ENCODE measurements at places on chromosomes 2 and 18. TPM values are rescaled to one million over a fixed set of nuclear protein-coding genes. Genes with fewer than 3 reads are reported as not detected.

DNA sequence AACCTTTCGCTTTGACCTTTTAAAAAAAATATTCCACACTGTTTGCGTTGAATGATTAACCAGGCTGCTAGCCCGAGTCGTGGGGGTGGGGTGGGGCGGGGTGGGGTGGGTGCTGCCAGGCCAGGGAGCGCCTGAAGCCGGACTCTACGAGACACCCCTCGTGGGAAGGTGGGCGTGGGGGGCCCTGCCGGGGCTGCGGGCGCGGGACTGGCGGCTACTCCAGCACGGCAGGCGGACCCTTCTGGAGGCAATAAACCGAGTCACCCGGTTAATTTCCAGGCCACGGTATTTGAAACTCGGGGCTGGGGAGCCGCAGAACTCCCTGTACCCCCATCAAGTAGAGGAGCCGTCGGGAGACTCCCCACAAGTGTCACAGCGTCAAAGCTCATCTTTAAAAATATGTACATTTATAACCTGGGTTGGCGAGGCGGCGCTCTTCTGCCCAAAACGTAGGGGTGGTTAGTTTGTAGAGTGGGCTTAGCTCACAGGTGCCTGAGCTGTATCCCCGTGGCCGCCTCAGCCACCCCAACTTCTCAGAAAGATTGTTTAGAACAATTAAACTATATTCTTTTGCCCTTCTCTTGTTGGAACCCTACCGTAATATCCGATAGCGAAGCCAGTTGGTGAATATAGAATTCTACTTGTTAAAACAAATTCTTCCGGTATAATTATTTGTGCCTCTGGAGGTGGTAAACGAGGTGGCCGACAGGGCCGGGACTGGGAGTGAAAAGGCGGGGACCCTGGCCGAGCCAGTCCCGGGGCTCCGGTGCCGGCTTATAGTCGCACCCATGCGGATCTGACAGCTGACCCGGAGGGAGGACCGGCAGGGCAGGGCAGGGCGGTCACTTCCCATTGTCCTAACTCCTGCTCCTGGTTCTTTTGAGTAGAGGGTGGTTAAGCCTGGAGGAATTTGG is 1.4 kb downstream of the B3GNT2 start:
- DNase-seq: peak; percentile 16

- no peak for DNase-seq
These were observed 950.6 kb upstream of the LRATD1 start for GRCh38 chr2:13681936-13682335.

GRCh38 chr2:191297033-191297432 is 51.8 kb downstream of the MYO1B start:
- DNase-seq: no peak

- no peak for DNase-seq
These were observed 184.1 kb upstream of the FN1 start for GRCh38 chr2:215619989-215620388.

DNA sequence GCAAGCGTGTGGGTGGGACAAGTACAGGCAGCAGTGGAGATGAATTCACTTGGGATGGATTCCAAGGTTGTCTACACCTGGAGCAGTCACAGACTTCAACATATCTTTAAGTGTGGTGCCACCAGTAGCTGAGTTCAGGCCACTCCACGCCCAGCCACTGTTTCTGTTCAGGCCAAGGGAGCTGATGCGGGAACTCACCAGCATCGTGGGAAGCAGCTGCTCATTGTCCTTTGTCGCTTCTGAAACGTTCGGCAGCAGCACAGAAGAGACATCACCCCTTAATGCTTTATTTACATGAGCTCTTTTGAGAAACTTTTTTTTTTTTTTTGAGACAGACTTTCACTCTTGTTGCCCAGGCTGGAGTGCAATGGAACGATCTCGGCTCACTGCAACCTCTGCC is 19.9 kb upstream of the INHBB start:
- no peak for DNase-seq

DNA sequence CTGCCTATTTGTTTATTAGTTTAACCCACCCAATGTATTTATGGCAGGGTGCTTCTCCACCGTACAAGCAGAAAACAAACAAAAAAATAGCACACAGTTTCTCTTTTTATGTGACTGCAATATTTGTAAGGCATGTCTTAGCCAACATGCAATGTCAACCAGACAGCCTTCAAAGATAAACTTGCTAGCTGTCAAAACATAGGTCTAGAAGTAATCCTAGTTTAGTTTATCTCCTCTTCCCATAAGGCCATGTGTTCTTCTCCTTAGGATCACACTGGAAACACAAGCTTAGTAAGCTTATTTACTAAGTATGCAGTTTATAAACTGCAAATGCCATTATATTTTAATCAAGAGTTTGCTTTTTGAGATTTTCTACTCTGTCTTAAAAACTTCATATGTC is 75.6 kb downstream of the LDAH start:
- no peak for DNase-seq

GRCh38 chr2:220033546-220033945 is 406.1 kb downstream of the SLC4A3 start:
- no peak for DNase-seq

GRCh38 chr2:166539340-166540162 is 45.5 kb upstream of the SCN7A start:
- peak; percentile 37 for DNase-seq

DNA sequence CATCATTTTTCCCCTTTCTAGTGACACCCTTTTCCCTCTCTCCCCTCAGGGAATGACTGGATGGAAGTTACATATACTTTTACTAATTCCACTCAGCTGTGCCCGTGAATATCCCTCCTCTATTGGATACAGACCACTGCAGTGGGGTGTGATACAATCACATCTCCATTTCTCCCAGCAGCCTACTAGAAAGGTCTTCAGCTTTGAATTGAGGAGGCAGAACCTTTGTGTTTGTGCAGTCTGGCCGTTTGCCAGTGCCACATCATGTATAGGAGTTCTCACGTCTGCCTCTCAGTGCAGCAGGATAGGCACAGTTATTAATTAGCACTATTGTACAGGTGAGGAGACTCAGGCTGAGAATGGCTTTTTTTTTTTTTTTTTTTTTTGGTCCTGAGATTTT is 16.4 kb downstream of the TNFRSF11A start:
- peak; percentile 34 for DNase-seq

GRCh38 chr2:176960061-176960460 is 252.5 kb upstream of the HNRNPA3 start:
- no peak for DNase-seq

DNA sequence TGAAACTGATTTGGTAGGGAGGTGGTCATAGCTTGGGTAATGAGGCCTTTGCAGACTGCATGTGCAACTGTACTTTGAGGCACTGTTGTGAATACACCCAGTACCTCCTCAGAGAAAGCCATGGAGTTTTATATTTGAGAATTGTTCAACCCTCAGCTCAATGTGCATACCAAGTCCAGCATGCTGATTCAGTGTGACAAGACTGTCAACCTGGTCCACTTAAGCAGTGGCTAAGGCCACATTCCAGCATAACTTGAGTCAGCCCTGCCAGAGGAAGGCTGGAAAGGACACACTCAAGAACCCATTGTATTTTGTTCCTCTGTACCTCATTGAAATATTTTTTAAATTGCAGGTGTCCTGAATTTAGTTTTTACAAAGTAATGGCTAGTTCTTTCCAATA is 121.8 kb upstream of the HNMT start:
- no peak for DNase-seq

GRCh38 chr18:45386041-45386655 is 229.1 kb upstream of the SLC14A2 start:
- peak; percentile 11 for DNase-seq

GRCh38 chr2:33893824-33894223 is 294.7 kb upstream of the FAM98A start:
- DNase-seq: no peak

The ACVR1C gene
- total RNA-seq: 0.39 TPM

The CHMP1B gene
- 39.9 TPM for total RNA-seq

The FBXO41 gene
- total RNA-seq: 1.3 TPM

The RPRM gene
- total RNA-seq: 0.40 TPM

The BCL11A gene
- total RNA-seq: 4.5 TPM

The LTBP1 gene
- 46.4 TPM for total RNA-seq
